ENCODE measurements at places on chromosomes 11 and 22.

- no peak for DNase-seq
Measured at GRCh38 chr11:1777737-1778136, 14.0 kb upstream of the CTSD start.

GRCh38 chr11:111185266-111185665 lies 60.3 kb upstream of the POU2AF2 start:
- no peak for DNase-seq

GRCh38 chr11:16976379-16976778 lies 37.8 kb downstream of the PLEKHA7 start:
- DNase-seq = no peak

GRCh38 chr11:98568013-98568412 lies 452.7 kb upstream of the CNTN5 start:
- DNase-seq = no peak

DNA sequence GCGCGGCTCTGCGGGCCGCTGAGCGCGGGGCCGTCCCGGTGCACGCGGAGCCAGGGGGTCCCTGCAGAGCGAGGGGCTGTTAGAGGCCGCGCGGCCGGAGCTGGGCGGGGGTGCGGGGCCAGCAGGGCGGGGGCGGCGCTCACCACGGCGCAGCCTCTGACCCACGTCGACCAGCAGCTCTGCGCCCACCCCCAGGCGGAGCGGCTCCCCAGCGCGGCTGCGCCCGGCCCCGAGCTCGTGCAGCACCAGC lies 385 bp upstream of the SCO2 start:
- no peak for DNase-seq

DNA sequence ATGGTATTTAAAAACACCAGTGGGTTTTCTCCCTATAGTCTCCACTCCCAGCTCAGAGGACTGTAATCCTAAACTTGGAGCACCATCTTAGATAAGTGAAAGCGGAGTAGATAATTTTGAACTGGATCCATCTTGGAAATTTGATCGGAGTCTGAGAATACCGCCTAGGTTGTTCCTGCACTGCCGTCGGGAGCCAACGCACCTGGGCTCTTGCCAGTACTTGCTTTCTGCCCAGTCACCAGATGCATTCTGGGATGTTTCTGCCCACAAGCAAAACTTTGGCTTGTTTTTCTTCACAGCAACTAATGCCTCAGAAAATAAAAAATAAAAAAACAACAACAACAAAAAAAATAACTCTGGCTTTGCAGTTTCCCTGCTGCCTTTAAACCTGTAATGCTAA lies 113.0 kb upstream of the MTMR2 start:
- DNase-seq = no peak

DNA sequence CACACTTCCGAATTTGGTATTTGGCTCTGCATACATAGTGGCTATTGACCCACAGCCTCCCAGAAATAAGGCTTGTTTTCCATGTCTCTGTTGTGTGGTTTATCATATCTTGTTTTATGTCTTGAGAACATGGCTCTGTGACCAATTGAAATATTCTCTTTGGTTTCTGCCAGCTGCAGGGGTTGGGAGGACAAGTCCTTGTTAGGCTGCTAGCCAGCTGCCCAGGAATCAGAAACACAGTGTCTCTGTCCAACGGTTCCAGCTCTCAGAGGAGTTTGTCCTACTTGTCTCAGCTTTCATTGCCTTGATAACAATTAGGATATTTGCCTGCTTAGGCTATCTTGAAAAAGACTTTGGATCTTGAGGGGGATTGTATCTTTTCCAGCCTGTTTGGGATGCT lies 6.0 kb upstream of the SLC7A4 start:
- DNase-seq = no peak

DNA sequence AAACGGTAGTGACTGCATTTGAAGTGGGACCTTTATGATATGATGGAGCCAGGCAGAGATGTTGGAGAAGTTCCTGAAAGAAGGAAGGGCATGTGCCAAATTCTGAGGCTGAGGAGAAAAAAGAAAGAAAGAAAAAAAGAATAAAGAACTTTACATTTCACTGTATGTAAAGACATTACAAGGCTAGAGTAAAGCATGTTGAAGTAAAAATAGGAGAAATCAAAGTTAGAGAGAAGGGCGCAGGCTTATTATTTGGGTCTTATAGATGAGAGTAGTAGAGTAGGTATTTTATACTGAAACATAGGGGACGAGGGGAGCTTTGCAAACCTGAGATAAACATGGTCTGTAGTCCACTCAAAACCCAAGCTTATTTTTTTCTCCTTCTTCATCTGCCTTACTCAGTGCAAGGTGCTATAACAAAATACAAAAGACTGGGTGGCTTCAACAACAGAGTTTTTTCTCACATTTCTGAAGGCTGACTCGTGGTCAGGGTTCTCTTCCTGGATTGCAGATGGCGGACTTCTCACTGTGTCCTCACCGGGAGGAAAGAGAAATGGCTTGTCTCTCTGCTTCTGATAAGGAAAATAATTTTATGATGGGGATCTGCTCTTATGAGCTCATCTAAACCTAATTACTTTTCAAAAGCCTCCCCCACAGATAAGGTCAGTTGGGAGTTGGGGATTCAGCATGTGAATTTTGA lies 2.7 kb downstream of the HBG1 start:
- no peak for DNase-seq

DNA sequence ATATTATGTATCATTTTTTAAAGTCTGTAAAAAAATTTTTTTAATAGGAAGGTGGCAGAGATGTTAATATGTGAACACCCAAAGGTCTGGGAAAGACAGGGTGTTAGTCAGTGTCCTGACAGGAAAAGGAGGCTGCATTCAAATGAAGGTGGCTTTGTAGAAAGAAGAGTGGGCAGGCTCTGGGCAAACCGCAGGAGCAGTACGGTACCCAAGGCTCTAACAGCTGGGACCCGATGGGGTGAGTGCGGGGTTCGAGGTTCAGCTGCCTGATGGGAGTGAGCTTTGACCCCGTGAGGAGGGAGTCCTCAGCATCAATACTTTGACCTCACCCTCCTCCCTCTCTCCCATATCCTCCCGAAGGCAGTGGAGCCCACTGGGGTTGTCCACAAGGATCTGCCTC lies 142.5 kb downstream of the C11orf91 start:
- DNase-seq = no peak

DNA sequence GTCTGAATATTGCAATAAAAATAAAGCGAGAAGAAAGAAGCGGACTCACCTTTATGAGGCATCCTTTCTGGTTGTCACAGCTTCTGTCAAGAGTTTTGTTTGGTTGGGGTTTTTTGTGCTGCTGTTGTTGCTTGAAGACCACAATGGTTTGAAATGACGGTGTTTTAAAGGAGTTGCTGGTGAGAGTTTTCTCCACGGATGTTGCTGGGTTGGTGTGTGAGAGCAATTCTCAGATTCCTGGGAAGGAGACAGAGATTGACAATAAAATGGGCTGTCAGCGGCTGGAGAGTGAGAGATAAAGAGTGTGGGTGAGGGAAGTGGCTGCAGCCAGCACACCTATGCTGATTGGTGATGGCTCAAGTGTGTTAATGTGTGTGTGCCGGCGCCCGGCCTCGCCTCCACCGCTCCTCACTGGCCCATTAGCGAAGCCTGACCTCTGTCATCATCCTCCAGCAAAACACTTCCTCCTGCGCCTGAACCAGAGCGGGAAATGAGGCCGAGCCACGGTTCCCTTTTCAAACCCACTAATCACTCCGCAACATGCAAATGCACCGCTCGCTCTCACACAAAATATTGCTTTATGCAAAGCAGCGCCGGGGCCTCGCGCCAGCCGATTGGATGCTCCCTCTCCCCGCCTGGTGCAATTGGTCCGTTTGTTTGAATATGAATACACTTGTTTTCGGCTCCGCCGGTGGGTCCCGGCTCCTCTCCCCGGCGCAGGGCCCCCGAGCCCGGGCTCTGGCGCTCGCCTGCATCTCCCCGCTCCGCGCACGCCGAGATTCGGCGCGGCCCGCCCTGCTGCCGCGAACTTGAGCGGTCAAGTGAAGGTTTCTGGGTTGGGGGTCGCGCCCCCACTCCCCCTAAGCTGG lies at the start of gene PAX6:
Gene PAX6 (minus strand): TSS at position 544 of the 869 bp plus-strand sequence. CDS start 4,911 bp downstream, outside the sequence.
- DNase-seq = no peak

DNA sequence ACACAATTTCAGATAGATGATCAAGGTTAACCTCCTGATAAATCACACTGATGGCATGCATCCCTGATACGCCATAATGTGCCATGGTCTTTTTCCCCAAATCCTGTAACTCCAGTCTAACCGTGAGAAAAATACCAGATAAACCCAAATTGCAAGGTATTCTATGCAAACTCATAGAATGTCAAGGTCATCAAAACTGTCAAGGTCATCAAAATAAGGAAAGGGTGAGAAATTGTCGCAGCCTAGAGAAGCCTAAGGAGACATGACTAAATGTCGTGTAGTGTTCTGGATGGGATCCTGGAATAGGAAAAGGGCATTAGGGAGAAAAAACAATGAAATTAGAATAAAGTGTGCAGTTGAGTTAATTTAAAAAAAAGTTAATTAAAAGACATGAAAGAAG lies 4.7 kb downstream of the TTC12 start:
- DNase-seq = no peak

DNA sequence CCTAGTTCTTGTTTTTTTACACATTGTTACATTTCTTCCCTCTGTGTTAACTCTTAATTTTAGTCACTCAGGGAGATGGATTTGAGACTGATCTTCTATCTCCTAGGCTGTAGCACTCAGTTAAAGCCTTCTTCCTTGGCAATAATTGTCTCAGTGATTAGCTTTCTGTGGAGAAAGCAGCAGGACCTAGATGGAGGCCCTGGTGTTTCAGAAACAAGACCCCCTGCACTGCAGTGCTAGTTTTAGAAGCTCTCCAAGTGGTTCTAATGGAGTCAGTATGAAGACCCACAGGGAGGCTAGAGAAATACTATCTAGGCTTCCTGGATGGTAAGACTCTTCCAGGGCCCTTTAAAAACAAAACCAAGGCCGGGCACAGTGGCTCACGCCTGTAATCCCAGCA lies 4.1 kb upstream of the PC start:
- no peak for DNase-seq

DNA sequence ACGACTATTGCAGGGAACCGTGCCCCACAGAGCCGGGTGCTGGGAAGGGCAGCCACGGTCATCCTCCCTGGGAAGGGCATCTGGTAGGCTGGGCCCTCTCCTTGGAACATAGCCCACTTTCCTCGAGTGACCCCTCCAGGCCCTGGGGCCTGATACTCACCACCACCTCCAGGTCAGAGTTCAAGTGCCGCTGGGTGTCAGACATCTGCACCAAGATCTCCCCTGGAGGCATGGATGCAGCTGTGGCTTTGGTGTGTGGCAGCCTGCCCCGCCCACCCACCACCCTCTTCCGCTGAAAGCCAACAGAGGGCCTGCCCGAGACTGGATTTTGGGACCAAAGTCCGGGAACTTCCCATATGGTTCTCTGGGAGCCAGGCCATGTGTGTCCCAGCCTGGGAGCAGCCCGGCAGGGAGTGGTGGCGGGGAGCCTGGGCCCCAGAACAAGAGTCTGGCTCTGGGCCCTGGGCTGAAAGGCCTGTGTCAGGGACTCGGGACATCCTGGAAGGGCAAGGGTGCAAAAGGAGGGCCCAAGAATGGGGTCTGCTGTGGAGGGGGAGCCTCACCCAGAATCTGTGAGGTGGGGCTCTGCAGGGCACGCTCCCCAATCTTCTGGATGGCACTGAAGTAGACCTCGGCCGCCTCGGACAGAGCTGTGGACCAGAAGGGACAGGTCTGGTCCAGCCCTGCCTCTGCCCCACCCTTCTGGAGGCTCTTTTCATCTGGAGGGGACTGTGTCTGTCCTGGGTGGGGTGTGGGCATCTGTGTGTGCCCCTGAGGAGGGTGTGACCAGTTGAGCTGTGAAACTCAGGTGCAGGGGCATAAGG lies 2.6 kb downstream of the BAIAP2L2 start:
- no peak for DNase-seq

GRCh38 chr11:134905517-134905916 lies 493.5 kb upstream of the B3GAT1 start:
- DNase-seq = no peak

DNA sequence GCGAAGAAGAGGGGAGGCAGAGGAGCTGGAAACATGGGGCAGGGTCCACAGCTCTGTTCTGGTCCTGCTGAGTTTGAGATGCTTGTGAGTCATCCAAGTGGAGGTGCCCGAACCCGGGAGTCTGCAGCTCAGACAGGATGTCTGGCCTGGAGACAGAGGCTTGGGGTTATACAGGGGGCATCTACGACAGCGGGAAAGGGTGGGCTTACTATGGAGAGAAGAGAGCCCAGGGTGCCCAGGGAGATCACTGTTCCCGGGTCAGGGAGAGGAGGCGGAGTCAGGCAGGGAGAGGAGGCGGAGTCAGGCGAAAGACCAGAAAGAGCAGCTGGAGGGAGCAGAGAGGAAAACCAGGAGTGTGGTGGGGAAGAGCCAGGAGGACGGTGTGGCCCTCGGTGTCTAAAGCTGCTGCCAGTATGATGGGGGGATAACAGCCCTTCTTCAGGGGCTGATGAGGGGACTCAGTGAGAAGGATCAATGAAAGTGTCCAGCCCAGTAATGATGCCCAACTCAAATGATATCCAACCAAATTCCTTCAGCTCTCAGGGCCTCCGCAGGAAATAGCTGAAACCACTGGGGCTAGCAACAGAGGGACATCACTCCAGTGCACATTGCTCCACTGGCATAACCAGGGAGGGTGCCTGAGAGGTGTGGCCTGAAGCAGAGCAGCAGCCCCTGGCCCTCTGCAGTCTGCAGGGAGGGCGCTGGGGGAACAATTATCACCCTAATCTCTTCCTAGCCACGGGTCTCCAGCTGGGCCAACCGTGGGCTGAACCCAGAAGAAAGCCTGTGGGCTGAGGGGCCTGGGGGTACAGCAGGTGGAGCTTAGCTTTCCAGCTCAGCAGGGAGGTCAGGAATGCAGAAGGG lies 2.6 kb upstream of the LTBP3 start:
- no peak for DNase-seq

DNA sequence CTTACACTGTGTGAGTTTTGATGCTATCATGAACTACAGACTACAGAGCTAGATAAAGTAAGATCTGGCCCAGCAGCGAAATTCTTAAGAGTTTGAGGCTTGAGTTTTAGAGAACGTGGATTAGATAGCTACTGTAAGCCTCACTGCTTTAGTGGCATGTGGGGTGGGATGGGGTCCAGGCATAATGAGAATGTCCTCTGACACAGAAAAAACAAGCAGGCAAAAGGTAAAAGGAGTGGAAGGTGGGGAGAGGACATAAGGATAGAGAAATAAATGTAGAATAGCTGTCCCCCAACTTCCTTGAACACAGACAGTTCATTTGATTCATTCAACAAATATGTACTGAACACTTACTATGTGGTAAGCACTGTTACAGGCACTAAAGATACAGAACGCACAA lies 324.5 kb upstream of the PITPNB start:
- no peak for DNase-seq

DNA sequence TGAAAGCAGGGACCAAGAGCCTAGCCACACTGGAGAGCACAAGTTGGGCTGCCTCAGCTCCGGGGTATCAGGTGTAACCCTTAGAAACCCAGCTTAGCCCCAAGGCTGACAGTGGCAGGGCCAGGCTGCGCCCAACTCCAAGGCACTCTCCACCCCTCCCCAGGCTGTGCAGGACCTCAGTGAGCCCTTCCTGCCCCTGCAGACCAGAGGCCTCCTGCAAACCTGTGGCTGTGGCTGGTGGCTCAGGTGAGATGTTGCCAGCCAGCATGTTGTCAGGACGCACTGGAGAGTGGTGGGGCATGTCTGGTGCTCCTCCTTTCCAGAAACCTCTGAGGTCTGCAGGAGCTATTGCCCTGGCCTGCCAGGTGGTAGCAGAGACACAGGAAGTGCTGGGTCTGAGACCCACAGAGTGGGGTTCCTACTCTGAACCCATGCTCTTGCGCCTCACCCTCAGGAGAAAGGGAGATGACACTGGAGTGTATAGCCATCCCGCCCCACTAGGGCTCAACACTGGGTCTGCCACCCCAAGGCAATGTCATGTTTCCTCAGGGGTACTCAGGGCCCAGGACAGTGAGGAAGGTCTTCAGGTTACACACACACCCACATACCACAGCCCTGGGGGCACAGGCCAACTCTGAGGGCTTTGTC lies 2.4 kb upstream of the SCARF2 start:
- no peak for DNase-seq
